ENCODE measurements at places on chromosomes 3 and 15. TPM values are rescaled to one million over a fixed set of nuclear protein-coding genes. Genes with fewer than 3 reads are reported as not detected.

The ZBTB38 gene
- 5.9 TPM for polyA plus RNA-seq

The LRTM1 gene
- 0.47 TPM for polyA plus RNA-seq

The TLR9 gene
- not detected for polyA plus RNA-seq

The LMLN gene
- 2.3 TPM for polyA plus RNA-seq

The ESYT3 gene
- 3.5 TPM for polyA plus RNA-seq

The RTP1 gene
- 6.3 TPM for polyA plus RNA-seq

The CCK gene
- 3.1 TPM for polyA plus RNA-seq

The ITIH3 gene
- polyA plus RNA-seq: not detected

The STAC gene
- 5.6 TPM for polyA plus RNA-seq

The CPN2 gene
- 0.10 TPM for polyA plus RNA-seq

The SCAANT1 gene
- not detected for polyA plus RNA-seq

The BAHD1 gene
- 11.2 TPM for polyA plus RNA-seq

All from GM23338 (cell line).